ENCODE measurements at places on chromosomes 7 and 10.

- no peak for DNase-seq
Measured at GRCh38 chr10:22754296-22754695, 39.9 kb upstream of the PIP4K2A start.

DNA sequence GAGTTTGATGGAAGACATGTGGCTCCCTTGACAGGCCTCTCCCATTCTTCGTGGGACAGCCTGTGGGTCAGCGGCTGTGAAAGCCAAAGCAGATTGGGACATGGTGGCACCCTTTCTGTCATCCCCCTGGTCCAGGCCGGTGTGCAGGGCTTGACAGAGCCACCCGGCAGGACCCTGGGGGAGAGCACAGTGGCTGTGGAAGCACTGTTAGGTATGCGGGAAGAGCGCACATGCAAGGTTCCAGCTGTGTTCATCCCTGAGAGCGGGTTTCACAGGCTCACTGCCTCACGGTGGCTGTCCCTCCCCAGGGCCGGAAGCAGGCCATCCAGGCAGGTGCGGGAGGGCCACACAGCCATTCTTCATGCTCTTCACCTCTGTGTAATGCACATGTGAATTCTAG is 29.8 kb downstream of the SHH start:
- DNase-seq = no peak

- no peak for DNase-seq
Measured at GRCh38 chr10:49323896-49324270, 24.9 kb downstream of the C10orf71 start.

- no peak for DNase-seq
Measured at GRCh38 chr7:27688056-27688455, 25.4 kb upstream of the HIBADH start.

- no peak for DNase-seq
Measured at GRCh38 chr10:77085344-77085743, 552.3 kb downstream of the KCNMA1 start.

DNA sequence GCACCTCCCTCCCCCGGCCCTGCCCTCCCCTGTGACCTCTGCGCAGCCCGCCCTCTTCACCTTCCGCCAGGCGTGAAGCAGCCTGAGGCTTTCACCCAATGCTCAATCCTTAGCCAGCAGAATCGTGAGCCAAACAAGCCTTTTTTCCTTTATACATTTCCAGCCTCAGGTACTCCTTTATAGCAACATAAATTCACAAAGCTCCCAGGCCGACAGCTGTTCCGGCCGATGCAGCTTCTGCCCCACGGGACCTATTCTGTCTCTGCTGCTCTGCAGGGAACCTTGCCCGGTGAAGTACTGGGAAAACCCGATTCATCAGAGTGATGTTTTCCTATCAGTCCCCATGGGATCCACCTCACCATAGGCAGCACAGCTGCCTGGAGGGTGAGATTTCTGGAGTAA is 87.4 kb downstream of the CHST15 start:
- DNase-seq = no peak

GRCh38 chr10:85222300-85222699 is 893.9 kb downstream of the CCSER2 start:
- no peak for DNase-seq

DNA sequence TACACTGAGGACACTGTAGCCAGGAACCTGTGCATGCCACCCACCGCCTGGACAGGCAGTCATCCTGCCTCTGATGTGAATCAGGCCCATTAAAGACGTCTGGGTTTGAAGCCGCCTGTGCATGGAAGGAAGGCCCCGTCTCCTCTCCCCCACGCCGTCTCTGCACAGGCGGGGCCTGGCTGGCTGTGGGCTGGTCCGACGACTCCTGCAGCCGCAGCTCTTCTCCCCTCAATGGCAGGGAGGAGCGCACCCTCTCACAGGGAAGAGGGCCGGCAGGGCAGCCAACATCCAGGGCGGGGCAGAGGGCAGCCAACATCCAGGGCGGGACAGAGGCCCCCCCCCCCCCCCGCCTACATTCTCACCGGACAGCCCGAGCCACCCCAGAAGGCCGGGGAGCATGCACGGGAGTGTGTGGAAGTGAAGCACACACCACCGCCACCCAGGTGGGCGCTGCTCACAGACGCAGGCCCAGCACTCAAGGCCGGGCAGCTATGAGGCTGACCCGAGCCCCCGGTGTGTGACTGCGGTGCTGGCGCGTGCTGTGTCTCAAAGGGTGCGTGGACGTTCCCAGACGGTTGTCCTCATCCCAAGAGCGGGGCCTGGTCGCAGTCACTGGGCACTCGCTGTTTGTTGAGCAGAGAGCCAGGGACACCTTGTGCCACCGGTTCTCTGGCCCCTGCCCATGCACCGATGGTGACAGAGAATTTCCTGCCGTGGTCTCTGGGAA is 19.1 kb downstream of the DPYSL4 start:
- DNase-seq = no peak

DNA sequence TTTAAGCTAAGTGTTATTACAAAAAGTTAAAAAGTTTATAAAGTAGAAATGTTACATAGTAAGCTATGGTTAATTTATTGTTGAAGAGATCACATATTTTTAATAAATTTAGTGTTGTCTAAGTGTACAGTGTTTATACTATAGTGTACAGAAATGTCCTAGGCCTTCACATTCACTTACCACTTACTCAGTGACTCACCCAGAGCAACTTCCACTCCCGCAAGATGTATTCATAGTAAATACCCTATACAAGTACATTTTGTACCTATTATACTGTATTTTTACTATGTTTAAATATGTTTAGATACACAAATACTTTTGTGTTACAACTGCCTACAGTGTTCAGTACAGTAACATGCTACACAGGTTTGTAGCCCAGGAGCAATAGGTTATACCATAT is 69.2 kb downstream of the DNAJC1 start:
- no peak for DNase-seq

GRCh38 chr7:87878208-87878735 is 2.0 kb downstream of the DBF4 start:
- no peak for DNase-seq

- no peak for DNase-seq
Measured at GRCh38 chr7:25897261-25897782, 254.7 kb upstream of the NFE2L3 start.

DNA sequence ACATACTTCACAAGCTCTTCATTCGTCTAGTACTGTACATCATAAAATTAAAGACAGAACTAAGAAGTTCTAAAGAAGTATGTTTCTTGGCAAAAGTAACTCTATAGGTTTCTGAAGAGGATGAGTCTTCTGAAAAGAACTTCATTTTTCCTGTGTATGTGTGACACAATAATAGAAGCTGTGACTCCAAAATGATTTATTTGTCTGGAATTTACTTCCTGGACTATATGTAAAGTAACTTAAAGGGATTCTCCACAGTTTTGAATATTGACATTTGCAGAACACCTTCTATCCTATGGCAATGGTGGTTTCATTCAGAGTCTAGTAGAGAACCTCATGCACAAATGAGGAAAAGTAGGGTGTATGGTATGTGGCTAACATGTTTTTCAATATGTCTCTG is 19.8 kb upstream of the CLDN12 start:
- no peak for DNase-seq

GRCh38 chr10:133159950-133160825 is at the start of gene KNDC1:
Gene KNDC1 (plus strand): TSS chr10:133160219. CDS start chr10:133160468, 249 bp downstream.
- DNase-seq = no peak

DNA sequence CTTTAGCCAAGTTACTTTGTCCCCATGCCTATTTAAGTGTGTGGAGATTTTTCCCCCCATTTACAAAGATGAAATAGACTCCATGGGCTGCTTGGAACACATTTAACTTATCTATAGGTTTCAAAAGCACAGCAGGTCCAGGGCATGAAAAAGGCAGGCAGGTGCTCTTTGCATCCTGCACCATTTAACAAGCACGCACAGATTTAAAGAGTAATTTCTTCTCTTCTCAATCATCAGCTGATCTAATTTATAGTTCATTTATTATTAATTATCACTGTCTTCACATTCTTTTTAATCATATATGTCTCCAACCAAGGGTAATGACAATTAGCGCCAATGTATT is 156.8 kb downstream of the CACNA2D1 start:
- no peak for DNase-seq

DNA sequence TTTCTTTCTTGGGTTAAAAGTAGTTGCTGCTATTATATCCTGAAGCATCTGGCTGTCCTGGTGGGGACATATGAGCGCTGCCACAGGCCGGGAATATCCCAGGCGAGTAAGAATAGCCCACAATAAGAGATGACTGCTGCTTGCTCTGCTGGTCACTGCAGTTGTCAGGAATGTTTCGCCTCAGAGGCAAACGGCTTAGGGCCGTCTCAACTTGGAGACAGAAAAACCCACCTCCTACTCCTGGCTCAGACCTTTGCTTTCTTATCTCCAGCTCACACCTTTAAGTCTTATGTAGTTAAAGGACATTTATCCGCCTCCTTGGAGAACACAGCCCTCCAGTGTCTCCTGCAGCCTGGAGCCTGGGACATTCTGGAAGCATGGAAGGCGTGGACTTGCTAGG is at the start of gene GJD4:
Gene GJD4 (plus strand): TSS at position 151 of the 400 bp plus-strand sequence. CDS start 227 bp downstream, at position 378.
- no peak for DNase-seq

- no peak for DNase-seq
Measured at GRCh38 chr7:137930581-137930980, 71.3 kb downstream of the CREB3L2 start.

DNA sequence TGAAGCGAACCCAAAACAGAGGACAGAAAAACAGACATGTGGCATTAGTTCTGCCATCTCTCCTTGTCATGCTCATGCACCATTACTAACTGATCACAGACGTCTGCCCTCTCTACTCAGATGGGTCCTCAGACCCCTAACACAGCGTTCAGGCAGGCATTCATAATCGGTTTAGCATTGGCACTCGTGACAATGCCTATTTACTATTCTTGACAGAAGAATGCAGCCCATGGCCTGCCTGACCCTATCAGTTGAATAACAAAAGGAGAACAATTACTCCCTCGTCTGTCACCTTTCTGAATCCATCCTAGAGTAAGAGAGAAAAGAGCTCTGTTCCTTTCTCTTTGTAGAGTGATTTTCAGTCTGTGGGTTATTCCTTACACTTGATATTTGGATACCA is 194.6 kb upstream of the PHYHIPL start:
- no peak for DNase-seq

DNA sequence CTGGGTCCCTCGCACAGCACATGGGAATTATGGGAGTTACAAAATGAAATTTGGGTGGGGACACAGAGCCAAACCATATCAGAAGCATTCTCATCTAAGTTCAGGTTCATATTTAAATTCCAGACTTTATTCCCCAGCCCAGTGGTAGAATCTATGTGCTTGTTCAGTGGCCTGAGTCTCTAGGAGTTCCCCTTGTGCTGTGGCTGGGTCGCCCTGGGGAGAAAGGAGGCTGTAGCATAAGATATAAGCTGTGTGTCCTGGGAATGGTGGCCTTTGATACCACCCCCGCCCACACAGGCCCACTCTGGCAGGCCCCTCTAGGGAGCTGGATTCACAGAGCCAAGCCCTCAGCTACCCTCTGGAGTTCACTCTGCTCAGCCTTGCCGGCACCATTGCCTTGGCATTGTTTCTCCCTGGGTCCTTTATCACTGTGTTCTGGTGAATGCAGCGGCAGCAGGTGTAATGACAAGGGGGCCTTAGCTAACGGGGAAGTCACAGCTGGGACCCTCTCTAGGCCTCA is 64.2 kb downstream of the MINDY4 start:
- no peak for DNase-seq

GRCh38 chr7:77479536-77480088 is 57.5 kb upstream of the PTPN12 start:
- DNase-seq = no peak

DNA sequence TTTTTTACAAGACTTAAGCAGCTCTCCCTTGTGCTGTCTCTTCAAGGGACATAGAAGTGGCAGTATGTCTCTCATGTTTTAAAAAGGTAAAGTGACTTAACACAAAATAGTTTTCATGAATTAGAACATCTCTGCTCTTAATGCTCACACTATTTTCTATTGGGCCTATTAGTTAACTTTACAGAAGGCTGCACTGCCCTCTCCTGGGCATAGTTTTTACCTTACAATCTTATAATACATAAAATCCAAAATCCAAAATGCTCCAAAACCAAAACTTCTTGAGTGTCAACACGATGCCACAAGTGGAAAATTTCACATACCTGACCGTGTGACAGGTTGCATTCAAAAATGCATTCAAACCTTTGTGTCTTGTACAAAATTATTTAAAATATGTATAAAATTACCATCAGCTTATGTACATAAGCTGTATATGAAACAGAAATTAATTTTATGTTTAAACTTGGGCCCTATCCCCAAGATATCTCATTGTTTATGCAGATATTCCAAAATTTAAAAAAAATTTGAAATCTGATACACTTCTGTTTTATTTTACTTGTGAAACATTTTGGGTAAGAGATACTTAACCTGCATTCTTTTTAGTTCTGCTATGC is 25.8 kb downstream of the TES start:
- no peak for DNase-seq

DNA sequence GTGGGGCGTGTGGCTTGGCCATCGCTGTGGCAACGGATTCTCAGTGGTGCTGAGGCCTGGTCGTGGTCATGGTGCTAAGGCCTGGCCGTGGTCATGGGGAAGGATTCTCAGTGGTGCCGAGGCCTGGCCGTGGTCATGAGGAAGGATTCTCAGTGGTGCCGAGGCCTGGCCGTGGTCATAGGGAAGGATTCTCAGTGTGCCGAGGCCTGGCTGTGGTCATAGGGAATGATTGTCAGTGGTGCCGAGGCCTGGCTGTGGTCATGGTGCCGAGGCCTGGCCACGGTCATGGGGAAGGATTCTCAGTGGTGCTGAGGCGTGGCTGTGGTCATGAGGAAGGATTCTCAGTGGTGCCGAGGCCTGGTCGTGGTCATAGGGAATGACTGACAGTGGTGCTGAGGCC is 327.9 kb downstream of the ADARB2 start:
- DNase-seq = no peak

GRCh38 chr7:31890198-31890597 is 180.0 kb downstream of the PDE1C start:
- no peak for DNase-seq

- no peak for DNase-seq
Measured at GRCh38 chr7:81330108-81330507, 411.3 kb upstream of the SEMA3C start.

DNA sequence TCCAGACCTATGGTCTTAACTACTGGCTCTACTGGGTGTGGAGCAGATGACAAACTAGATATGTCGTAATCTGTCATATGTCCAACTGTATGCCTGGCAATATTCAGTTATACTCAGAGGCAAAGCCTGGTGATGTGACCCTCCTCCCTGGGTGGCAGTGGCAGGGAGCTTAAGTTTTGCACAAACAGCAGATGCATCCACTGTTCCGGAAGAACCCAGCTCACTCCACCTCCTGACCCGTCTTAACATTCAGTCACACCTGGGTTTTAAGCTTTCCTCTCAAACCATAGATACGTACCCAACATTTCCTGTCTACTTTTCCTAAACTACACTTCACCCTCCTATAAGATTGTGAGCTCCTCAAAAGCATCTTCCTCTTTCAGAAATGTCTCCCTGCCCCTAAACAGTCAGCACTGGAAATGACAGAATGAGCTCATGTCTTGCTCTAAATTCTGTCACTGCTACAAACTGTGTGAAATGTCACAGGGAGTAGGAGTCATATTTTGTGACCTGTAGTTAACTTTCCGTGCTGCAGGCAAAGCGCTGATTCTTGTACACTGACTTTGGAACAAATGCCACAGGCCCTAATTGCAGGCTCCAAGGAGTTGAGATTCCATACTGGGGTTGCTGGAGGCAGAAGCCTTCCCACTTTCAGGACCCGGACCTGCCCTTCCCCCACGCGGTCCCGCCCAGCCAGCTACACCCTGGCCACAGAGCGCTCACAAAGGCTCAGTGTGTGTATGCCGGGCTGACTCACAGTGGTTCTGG is 23.9 kb downstream of the SCD start:
- DNase-seq = no peak

GRCh38 chr7:21426286-21427181 is 1.3 kb upstream of the SP4 start:
- no peak for DNase-seq
